Cortex of kidney (tissue), 1 donor: ENCODE measurements at places on chromosomes 1 and 21.

DNA sequence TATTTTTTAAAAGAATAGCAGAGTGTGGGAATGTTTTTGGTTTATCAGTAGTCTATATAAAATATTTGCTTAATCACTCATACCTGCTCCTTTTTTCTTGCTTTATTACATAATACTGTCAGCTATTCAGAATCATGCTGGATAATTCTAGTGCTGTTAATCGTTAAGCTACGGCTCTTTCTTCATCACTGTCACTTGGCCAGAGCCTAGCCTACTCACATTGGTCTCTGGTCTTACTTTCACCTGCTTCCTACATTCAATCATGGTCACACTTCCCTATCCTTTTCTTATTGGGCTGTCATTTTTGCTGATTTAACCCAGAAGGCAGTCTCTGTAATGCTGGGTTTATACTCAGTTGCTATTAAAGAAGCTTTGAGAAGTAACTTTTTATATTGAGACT lies 2.5 kb downstream of the KLHL20 start:
- DNase-seq, result no peak

DNA sequence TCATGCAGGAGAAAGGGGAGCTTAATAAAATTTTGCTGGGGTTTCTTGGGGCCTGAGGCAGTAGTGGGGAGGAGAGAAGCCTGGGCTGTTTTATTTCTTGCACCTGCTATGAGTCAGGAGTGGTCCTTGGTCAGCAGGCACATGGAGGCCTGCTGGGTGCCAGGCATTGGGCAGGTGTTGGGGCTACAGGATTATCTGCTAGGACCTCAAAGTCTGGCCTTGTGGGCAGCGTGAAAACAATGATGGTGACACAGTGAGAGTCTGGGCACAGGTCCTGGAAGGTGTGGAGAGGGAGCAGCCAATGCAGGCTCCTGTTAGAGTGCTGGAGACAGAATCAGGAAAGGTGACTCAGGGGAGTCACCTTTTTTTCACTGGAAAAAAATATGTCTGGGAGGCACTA lies 17.2 kb downstream of the ROR1 start:
- DNase-seq, result no peak

DNA sequence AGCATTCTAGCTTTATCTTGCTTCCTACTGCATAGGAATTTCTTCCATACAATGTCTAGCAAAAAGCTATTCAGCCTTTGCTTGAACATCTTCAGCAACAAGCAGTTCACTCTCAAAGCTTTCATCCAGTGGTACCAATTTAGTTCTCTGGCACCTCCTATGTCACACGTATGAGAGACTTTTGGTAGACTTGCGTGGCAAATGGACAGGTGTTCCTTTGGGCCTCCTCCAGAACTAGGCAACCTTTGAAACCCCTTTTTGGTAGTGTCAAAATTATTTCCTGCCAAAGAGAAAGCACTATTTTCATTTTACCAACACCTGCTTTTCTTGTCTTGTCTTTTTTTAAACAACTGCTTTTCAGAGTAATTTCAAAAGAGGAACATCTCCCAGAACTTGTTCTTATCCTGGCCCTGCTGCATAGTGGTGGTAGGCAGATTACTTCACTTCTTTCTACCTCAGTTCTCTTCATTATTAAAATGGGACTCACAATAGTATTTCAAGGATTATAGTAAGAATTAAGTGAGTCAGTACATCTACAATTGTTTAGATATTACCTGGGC lies 122.4 kb downstream of the MAST2 start:
- no peak for DNase-seq

- no peak for DNase-seq
Observed at GRCh38 chr1:43809097-43809673, 101.8 kb downstream of the ST3GAL3 start.

DNA sequence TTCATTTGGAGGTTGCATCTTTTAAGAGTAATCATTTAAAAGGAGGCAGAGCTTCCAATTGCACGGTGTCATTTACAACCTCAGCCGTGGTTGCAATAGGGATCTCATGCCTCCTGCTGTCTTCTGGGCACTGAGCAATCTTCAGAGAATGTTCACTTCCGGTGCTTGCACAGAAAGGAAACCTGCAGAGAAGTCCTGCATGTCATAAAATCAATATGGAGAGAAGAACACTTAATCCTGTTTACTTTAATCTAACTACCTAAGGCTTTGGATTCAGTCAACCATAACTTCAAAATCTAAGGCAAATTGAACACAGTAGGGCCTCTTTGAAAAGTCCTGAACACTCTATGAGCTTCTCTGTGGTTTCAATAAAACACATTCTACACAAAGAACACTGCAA lies 11.3 kb upstream of the MAP10 start:
- DNase-seq, result no peak

GRCh38 chr1:146021050-146021445 lies 487 bp downstream of the HJV start:
- DNase-seq, result no peak

GRCh38 chr1:244150665-244151064 lies 99.6 kb downstream of the ZBTB18 start:
- no peak for DNase-seq

- DNase-seq, result no peak
Observed at GRCh38 chr1:8915446-8915845, 30.2 kb upstream of the CA6 start.

- DNase-seq, result no peak
Observed at GRCh38 chr1:43867976-43868740, 65.4 kb upstream of the ARTN start.

DNA sequence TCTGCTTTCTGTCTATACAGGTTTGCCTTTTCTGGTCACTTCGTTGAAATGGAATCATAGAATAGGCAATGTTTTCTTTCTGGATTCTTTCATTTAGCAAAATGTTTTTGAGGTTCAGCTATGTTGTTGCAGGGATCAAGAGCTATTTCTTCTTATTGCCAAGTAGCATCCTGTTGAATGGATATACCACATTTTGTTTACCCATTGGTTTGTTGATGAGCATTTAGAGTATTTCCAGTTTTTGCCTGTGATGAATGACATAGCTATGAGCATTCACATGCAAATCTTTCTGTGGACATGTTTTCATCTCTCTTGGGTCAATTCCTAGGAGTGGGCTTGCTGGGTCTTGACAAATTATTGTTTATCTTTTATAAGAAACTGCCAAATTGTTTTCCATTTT lies 115.5 kb downstream of the ACTL8 start:
- DNase-seq, result no peak

DNA sequence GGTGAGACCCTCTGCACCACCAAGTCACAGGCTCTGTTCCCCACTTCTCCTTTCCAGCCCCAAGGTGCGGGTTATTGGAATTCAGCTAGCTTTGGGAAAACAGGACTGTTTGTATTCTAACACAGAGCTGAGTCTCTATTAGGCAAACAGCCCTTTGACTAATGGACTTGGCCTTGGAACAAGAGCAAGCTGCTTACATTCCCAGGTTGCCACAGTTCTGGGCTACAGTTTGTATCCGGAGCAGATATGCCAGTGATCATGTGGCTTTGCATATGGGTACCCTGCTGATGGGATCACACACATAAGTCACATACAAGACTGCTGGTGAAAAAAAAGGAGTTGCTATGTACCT lies 110.5 kb upstream of the COA6 start:
- DNase-seq, result no peak

DNA sequence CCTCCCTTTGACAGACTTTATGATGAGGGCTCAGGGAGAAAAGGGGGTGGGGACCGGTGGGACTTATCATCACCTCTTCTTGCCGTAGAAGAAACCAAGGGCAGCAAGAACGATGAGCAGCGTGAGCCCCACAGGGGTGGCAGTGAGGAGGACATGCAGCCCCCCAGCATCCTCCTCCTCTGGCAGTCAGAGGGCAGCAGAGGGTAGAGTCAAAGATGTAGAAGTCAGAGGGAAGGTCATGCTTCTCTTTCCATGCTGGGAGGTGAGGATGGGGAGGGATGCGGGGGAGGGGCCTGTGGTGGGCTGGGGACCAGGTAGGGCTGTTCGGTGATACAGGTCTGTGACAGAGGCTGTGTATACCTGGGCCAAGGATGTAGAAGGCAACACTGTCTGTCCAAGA lies 14.8 kb downstream of the INSRR start:
- DNase-seq, result no peak

DNA sequence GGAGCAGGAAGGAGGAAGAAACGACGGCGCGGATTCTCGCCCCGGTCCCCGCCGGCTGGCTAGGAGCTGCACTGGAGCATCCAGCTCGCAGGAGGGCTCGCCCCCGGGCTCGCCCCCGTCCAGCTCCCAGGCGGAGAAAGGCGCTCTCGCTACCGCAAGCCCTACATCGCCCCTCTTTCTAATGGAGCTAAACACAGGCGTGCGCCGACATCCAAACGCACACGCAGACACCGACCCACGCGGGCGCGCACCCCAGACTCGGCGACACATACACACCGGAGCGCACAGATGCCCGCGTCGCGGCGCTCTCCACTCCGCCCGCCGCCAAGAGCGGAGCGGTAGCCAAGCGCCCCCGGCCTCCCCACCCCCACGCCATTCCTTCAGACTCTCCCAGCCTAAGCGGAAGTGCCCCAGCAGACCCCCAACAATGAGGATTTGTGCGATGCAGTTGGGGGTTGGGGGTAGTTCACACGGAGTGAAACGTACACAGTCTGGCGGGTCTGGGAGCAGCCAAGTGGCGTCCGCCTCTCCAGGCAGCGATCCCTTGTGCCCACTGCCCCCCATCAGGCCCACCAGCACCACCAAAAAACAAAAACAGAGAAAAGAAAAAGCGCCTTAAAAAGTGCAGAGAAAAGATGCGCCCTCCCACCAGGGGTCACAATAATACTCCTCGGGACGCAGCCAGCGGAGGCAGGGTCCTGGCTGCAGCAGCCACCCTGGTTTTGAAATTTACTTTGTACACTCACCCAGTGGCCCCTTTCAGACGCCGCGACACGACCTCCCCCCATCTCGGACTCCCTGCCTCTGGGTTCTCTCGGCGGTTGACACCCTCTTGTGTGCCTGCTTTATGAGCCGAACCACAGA lies 1.4 kb downstream of the DAB1 start:
- DNase-seq, result no peak

DNA sequence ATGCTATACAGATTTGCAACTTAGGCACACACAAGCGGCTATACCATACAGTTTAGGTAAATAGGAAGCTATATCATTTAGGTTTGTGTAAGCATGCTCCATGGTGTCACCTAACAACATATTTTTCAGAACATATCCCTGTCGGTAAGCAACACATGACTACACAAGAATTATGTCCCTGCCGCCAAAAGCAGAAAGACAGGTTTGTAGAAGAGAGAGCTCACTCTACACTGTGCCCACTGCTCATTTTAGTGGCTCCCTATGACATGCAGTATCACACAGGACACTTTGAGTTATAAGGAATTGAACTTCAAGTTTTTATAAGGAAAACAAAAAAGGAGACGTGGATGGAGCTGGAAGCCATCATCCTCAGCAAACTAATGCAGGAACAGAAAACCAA lies 132.5 kb upstream of the KAZN start:
- no peak for DNase-seq

DNA sequence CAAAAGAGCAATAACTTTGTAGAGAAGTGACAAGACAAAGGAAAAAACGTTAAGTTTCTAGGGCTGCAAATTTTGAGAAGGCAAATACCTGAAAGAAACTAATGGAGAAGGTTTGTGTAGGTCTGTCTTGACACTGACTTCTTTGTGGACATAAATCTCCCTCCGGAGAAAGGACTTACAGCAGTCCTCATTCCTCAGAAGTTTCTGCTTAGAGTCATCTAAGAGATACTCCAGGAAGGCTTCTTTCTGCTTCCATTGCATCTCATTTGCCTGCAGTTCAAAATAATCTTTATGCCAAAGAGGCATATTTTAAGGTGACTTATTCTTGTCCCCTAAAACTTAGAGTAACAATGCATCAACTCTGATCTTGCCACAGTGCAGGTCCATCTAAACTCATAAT lies 4.4 kb upstream of the C4BPB start:
- no peak for DNase-seq

- DNase-seq, result no peak
Observed at GRCh38 chr1:91778964-91779363, 107.0 kb downstream of the TGFBR3 start.

DNA sequence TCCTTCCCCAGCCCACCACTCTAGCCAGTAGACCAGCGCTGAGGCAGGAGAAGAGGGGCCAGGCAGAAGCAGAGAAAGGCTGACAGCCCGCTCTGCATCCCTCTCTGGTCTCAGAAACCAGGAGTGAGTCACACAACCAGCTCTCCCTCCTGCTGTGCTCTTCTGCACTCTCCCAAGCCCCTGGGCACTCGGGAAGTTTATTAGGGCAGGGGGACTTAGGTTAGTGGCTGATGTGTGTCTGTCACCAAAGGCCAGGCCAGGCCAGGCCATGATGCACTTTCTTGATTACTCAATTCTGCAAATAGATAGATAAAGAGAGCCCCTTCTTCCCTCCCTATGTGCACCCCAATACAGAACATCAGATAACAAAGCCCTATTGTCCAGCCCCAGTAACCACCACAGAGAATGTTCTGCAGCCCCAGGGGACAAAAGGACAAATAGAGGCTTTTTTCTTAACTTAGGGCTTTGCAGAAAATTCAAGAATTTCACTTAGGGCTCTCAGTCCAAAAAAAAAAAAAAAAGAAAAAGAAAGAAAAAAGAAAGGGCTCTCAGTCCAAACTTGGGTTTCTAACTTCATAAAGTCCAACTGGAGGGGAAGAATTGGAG lies 52.9 kb upstream of the CNTN2 start:
- no peak for DNase-seq

GRCh38 chr21:45416620-45417019 lies 11.7 kb downstream of the COL18A1 start:
- DNase-seq, result no peak

DNA sequence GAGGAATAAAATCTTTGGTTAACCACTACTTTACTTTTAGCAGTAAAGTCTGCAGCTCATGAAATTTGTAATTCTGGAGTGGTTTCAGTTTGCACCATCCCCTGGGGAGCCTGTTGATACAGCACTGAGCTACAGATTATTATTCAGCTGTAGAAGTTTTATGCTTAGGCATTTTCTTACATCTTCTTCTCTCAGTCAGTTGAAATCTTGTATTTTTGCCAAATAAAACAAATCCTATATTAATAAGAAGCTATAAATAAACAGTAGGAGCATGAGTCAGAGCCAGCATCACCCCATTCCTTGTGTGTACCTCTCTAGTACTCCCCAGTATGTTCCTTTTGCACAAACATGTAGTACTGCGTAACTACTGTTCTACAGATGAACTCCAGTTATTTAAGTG lies 118.9 kb downstream of the ATF6 start:
- no peak for DNase-seq
